Stimulated activated CD8-positive, alpha-beta memory T cell treated with anti-CD3 and anti-CD28 coated beads, Interleukin-7, amount 100 ng/mL, for 48 hours (primary cell): ENCODE measurements at places on chromosomes 16 and 17.
A peak's percentile ranks its signal among the peaks of the same experiment; 100 is the strongest.

GRCh38 chr17:58040386-58040785 lies 33.3 kb upstream of the SRSF1 start:
- no peak for DNase-seq

- peak; percentile 39 for DNase-seq
Observed at GRCh38 chr17:81291662-81292061, 3.4 kb downstream of the SLC38A10 start.

GRCh38 chr16:52932321-52932720 lies 120.4 kb downstream of the CHD9NB start:
- no peak for DNase-seq

GRCh38 chr17:67312265-67312664 lies 54.1 kb downstream of the PSMD12 start:
- no peak for DNase-seq

GRCh38 chr16:65532846-65533245 lies 411.0 kb upstream of the CDH11 start:
- no peak for DNase-seq

DNA sequence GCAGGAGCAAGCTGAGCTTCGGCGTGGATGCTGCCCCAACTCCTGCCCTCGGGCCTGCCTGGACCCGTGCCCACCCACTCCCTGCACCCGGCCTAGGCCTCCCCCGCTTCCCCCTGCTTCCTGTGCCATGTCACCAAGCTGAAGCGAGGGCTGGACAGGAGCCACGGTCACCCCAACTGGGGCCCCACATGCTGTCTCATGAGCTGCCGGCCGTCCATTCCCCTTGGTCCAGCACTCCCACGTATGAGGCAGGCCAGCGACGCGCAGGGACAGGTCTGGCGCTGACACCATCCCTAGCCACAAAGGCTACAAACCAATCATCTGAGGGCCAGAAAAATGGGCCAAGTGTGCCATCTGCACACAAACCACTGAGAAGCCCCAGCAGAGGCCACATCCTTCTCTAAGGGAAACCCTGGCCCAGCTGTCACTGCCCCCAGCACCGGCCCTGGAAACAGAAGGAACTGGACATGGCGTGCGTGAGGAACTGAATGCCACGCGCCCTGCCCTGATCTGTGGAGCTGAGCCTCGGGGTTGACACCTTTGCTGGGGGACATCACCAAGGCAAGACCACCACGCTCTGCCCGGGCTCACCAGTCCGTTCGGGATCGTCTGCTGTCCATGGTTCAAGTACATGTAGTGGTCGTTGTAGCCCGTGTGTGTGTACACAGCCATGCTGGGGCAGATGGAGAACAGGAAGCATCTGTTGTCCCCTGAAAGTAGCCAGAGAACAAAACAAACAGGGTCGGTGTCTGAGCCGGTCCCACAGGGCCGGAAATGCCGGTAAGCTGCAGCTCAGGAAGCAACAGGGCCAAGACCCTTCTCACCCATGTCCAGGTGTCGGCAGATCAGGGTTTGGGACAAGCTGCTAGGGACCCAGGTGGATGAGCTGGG lies 22.2 kb downstream of the MEAK7 start:
- no peak for DNase-seq

- no peak for DNase-seq
Observed at GRCh38 chr17:19492141-19492540, 41.5 kb upstream of the SLC47A1 start.

DNA sequence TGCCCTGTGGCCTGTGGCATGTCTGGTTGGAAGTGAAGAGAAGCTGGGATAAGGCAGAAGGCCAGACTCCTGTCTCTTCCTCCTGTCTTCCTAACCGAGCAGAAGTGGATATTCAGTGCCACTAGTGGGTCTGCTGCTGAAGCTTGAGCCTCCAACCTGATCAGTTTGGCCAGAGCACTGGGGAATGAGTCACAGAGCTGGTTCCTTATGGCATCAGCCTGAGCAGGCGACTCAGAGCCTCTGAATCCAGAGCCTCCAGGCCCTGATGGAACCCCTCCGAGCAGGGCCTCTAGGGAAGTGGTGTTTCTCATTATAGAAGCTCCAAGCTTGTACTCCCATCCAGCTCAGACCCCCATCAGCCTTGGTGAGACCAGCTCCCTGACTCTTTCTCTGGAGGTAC lies 2.0 kb downstream of the WSCD1 start:
- no peak for DNase-seq

- DNase-seq, result no peak
Observed at GRCh38 chr16:51707666-51708065, 556.6 kb upstream of the SALL1 start.

DNA sequence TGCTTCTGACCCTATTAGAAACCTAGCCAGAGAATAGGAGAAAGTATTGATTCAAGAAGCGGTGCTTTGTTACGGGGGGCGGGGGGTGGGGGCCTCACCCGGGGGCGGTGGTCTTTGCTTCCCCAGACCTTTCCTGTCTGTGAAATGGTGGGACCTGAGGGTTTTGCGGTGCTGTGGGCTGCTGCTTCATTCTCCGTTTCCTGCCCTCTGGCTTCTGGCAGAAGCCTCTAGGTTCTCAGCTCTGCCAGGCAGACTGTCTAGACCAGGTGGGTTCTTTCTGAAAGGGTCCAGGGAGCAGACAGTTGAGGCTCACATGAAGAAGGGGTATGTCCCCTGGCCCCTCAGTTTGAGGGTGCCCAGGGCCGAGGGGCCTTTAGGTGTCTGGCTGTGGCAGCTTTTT lies 14.0 kb downstream of the GSE1 start:
- no peak for DNase-seq

DNA sequence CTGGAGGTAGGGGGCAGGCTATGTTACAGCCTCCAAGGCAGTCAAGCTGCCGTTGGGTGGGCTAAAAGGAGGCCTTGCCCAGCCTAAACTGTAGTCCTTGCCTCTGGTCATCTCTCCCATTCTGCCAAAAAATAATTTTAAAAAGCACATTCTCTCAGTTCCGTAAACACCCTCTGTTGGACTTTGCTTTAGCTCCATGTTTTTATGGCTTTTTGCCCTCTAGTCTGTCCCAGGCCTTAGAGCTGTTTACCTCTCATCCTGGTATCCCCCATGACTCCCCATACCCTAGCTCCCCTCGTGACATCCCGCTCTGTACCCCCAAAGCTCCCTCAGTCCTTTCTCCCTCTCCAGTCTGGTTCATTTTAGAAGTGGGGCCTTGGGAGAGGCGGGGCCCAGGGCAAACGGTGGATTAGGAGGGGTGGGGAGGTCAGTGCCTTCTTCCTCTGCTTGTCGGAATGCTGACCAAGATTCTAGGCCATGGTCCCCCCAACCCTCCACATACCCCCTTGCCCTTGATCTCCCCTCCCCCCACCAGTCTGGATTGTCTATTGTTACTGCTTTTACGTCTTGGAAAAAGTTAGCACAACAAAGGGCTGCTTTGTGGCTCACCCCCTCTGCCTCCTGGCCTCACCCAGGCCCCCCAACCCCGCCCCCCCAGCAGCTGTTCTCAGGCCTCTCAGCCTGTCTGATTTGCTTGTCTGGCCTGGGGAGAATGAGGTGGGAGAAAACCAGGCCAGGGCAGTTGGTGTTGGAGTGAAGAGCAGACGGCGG lies 18.4 kb downstream of the GJD3 start:
- DNase-seq, result no peak

DNA sequence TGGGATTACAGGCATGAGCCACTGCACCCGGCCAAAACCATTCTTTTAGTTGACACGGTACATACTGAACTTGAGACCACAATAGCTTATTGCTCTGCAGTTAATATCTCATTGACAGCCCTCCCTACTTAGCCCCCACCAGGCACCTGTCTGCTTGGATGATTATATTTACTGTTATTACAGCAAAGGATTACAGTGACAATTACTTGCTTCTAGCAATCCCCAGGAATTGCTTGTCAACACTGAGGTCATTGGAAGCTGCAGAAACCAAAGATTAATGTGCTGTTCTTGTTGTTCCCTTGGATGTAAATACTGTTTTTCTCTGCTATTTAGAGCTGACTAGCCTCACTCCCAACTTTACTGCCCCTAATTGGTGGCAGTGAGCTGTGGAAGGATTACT lies 211.2 kb downstream of the LGALS9B start:
- DNase-seq, result no peak

- DNase-seq, result peak; percentile 41
Observed at GRCh38 chr16:31382485-31383161, 10.5 kb upstream of the ITGAD start.

GRCh38 chr17:82129095-82129494 lies 31.1 kb upstream of the FASN start:
- no peak for DNase-seq

DNA sequence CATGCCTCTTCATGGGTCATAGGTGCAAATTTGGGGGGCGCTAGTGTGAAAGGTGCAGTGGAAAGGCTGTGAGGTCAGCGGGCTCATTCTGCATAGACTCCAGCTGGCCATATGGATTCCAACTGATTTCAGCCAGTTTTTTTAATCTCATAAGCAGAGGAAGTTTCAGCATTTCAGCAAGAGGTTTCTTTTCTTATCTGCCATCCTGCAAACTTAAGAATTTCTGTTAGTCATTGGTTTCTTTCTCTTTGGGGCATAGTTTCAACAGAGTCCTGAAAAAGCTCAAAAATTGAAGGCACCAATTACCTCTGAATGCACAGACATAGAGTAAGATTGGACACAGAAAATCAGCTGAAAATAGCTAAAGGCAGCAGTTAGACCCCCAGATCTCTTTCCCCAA lies 16.2 kb upstream of the ALOX15 start:
- no peak for DNase-seq

DNA sequence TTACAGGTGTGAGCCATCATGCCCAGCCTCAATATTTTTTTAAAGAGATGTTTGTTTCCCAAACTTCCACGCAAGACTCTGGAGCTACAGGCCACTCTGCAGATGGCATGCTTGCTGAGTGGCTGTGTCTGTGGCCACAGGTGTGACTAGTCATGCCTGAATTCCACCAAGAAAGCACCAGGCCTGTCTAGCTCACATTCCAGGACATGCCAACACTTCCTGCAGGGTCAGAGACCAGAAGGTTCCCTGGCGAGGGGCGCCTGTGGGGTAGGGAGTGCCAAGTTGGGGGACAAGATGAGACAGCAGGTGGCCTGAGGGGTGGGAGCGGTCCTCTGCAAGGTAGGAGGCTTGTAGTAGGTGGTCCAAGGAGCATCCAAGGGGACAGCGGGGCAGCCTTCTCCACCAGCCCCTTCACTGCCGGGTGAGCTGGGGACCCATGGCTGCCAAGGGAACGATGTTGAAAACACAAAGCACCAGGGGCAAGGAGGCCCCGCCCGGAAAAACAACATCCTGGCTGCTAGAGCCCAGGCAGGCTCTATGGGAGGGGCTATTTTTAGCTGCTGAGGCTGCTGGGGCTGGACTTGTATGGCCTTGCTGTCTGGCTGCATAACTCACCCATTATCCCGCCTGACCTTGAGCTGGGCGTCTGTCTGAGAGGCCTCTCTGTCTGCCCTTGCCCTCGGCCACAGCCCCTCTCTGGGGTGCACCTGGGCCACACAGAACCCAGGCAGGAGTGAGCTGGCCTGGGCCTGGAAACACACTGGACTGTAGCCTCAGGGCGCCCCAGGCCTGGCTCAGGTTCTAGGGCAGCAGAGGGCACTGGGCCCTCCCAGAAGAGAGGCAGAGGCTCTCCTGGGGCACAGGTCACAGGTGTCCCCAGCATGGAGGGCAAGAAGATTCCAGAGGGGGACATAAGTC lies 5.7 kb downstream of the TRIM47 start:
- DNase-seq, result no peak

GRCh38 chr17:62895320-62896301 lies 70.4 kb upstream of the TANC2 start:
- no peak for DNase-seq

- no peak for DNase-seq
Observed at GRCh38 chr17:41284546-41284945, 9.0 kb downstream of the KRTAP9-7 start.

- DNase-seq, result no peak
Observed at GRCh38 chr16:15518381-15519351, 84.3 kb downstream of the BMERB1 start.

GRCh38 chr17:81323411-81323868 lies 28.3 kb upstream of the SLC38A10 start:
- DNase-seq, result no peak

- DNase-seq, result no peak
Observed at GRCh38 chr17:57458718-57459285, 202.5 kb downstream of the MSI2 start.
